ENCODE measurements at places on chromosomes 1 and 21.

DNA sequence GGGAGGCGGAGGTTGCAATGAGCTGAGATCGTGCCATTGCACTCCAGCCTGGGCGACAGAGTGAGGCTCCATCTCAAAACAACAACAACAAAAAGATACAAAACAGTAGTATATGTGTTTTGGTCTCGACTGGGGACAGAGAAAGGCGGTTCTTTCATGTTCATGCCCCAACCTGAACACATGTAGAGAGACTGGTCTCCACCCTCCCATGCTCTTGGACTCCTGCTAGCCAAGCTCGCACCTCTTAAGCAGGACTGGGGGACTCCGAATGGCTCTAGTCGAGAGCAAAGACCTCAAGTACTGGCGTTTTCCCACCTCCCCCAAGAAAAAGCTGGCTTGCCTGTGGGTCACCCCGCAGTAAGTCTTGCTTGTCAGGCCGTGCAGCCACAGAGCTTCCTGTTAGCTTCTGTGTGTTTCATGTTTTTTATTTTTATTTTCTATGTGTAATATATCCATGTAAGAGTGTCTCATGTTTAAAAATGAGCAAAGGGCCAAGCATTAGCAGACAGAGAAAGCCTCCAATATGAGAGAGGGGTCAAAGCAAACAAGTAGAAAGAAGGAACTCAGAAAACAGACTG lies 91.6 kb downstream of the SCCPDH start:
- DNase-seq = no peak

GRCh38 chr1:180908074-180908765 lies 4.5 kb upstream of the KIAA1614 start:
- DNase-seq = no peak

GRCh38 chr1:226629210-226629895 lies 80.8 kb downstream of the STUM start:
- no peak for DNase-seq

- DNase-seq = no peak
Observed at GRCh38 chr1:201786824-201787223, 42.1 kb upstream of the IPO9 start.

DNA sequence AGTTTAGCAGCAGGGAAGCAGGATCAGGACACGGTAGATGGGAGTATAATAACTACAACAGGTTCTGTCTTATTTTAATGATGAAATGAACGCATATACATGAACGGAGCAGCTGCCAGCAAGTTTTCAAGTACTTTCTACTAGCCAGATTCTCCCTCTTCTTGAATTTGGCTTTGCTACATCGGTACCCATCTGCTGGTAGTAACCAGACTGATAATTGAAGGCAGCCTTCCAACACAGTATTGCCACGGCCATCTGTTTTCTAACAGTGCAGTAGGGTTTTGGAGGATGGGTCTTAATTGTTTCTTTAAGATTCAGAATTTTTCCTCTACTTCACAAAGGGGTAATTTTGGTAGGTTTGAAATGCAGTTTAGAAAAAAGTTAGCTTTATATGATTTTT lies 33.4 kb downstream of the CENPF start:
- no peak for DNase-seq

DNA sequence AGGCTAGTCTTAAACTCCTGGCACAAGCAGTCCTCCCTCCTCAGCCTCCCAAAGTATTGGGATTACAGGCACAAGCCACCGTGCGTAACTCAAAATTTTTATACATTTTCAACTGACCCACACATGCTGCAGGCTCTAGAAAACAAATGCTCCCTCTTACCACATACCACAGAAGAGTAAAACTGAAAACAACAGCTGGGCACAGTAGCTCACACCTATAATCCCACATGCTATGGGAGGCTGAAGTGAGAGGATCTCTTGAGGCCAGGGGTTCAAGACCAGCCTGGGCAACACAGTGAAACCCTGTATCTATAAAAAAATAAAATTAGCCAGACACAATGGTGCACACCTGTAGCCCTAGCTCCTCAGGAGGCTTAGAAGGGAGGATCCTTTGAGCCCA lies 56.7 kb downstream of the AKT3 start:
- no peak for DNase-seq

DNA sequence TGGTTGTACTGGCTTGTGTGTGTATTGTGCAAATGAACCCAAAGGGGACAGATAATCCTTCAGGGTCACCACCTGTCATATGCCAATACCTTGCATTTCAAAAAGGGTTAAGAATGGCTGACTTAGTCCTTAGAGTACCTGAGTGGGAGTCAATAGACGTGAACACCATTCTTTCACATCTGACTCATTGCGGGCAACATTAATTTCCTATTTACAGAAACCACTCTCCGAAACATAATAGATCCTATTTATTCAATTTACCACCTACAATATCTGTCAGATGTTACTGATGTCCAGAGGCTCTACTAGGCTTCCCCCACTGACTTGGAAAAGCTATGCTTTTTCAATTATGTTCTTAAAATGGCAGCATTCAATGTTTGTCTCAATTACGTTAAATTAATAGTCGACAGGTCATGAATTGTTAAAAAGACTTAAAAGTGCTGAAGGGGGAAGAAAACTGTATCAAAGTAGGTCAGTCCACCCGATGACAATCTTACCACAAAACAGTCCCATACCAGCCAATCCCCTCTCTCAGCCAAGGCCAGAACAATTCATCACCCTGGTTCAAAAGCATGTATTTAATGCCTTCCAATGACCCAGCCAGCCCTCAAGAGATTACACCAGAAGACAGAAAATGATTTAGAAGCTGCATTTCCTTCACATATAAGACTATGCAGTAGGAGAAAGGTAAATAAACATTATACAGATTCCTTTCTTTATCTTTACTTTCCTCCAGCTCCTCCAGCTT lies 48.6 kb upstream of the PLA2G2C start:
- DNase-seq = no peak

- DNase-seq = no peak
Observed at GRCh38 chr1:46481961-46482360, 7.7 kb upstream of the DMBX1 start.

DNA sequence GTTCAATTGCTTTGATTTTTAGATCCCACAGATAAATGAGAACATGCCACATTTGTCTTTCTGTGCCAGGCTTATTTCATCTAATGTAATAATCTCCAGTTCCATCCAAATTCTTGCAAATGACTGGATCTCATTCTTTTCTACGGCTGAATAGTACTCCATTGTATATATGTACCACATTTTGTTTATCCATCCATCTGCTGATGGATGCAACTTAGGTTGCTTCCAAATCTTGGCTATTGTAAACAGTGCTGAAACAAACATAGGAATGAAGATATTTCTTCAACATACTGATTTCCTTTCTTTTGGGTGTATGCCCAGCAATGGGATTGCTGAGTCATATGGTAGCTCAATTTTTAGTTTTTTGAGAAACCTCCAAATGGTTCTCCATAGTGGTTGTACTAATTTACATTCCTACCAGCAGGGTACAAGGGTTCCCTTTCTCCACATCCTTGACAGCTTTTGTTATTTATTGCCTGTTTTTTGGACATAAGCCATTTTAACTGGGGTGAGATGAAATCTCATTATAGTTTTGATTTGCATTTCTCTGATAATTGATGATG lies 344.4 kb downstream of the KCTD3 start:
- DNase-seq = no peak

- DNase-seq = no peak
Observed at GRCh38 chr1:67740543-67740942, 55.5 kb downstream of the GADD45A start.

DNA sequence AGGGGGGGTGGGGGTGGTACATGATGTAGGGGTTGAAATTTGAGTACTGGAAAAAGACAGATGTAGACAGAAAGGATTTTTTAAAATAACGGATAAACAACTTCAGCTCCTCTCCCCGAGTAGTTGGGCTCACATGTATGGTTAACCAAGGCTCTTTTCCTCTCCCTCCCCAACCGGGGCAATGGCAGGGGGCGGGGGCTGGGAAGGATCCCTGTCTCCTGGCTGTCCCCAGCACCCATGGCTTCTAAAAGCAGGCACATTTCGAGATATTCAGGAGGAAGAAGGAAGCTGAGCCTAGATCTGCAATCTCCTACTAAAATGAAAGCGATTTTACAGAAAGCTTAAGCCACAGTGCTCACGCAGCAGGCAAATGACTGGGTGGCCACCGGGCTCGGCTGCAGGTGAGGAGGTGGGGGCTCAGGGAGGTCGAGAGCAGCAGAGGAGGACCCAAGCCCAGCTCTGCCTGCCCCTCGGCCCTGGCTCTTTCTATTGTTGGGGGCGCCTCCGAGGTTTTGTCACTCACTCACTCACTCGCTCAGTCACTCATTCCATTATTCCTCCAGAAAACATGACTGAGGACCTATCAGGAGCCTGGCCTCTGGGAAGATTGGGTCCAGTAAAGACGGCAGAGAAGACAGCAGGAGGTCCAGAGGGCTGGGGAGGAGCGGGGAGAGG lies 573.3 kb downstream of the PTPRU start:
- no peak for DNase-seq

GRCh38 chr1:107698161-107698560 lies 266.8 kb downstream of the VAV3 start:
- DNase-seq = no peak

DNA sequence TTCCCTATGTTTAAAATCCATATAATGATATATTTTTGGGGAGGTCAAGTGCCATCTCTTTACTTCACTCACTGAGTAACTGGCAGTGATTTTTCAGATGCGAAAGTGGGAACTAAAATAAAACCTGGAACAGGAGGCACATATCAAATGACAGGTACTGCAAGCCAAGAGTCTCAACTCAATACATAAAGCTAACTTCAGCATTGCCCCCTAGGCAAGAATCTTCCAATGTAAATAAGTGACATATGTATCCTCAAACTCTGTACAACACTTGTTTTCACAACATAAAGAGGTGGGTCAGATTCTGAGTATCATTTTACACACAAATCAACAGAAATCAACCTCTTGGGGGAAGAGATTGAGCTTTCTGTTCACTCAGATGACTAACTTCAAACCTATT lies 18.1 kb downstream of the DCAF8 start:
- DNase-seq = no peak

- no peak for DNase-seq
Observed at GRCh38 chr1:61337981-61338848, 255.9 kb downstream of the NFIA start.

GRCh38 chr1:189131576-189131975 lies 1346.1 kb downstream of the BRINP3 start:
- DNase-seq = no peak

DNA sequence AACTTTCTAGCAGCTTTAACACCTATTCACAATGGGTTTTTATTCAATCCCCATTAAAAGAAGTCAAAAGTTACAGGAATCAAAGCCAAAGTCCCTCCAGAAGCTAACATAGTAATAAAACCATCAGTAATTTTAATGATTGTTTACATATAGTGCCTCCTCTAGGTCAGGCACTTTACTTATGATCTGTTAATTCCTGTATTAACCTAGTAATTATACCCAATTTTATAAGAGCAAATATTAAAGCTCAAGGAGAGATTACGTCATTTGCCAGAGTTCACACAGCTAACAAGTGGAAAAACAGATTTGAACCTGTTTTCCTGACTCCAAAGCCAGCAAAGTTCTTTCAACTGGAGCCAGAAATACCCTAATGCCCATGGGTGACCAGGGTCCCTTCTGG lies 112.9 kb upstream of the F3 start:
- no peak for DNase-seq

- no peak for DNase-seq
Observed at GRCh38 chr1:204457666-204458065, 36.9 kb downstream of the PIK3C2B start.

GRCh38 chr1:1487701-1488100 lies 16.1 kb downstream of the ATAD3B start:
- DNase-seq = no peak

GRCh38 chr21:38848187-38848609 lies 42.5 kb downstream of the ETS2 start:
- DNase-seq = no peak

- DNase-seq = no peak
Observed at GRCh38 chr1:224651188-224651587, 35.1 kb downstream of the CNIH3 start.

GRCh38 chr1:38085666-38086330 lies 39.2 kb upstream of the POU3F1 start:
- DNase-seq = no peak

- DNase-seq = no peak
Observed at GRCh38 chr1:200150006-200150405, 122.5 kb downstream of the NR5A2 start.

DNA sequence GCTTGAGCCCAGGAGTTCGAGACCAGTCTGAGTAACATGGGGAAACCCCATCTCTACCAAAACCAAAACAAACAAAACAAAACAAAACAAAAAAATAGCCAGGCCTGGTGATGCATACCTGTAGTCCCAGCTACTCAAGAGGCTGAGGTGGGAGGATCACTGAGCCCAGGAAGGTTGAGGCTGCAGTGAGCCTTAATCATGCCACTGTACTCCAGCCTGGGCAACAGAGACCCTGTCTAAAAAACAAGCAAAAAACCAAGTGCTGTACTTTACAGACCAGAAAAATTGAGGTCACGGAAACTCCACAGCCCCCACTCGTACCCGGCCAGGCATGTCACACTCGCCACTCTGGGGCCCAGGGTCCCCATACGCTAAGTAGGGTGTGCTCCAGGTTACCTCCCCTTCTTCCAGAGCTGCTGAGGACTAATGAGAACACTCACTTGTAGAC lies 22.9 kb downstream of the ATP2B4 start:
- no peak for DNase-seq

DNA sequence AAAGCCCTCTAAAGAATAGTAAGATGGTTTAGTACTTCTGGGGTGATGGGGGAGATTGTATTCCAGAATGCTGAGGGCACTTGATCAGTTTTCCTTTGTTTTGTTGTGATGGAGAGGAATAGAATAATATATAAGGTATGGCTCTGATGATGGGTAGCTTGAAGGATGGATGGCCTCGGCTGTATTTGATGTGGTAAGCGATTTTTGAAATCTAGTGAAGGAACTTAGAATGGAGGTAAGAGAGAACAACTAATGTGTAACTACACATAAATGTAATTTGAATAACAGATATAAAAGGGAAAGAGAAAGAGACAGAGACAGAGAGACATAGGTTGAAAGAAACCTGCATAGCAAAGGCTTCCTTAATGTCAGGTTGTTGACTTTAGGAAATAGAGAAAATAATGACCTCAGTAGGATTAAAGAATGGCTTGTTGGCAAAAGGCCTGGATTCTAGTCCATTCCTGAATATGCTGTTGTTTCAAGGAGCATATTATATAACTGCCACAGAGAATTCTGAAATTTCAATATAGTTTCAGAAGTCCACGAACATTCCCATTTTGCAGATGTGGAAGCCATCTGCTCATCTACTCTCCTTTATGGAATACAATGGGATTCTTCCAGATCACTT lies 58.7 kb downstream of the NIBAN1 start:
- DNase-seq = no peak
